ENCODE measurements at places on chromosomes 11 and 22.

GRCh38 chr11:74739546-74740270, 8.5 kb upstream of the CHRDL2 start:
- DNase-seq = peak; percentile 80

GRCh38 chr11:91293119-91293518, 931.5 kb upstream of the FAT3 start:
- no peak for DNase-seq

GRCh38 chr11:38593649-38594048, 1995.6 kb upstream of the RAG2 start:
- DNase-seq = no peak

GRCh38 chr11:10038521-10039302, 255.3 kb downstream of the SBF2 start:
- no peak for DNase-seq

DNA sequence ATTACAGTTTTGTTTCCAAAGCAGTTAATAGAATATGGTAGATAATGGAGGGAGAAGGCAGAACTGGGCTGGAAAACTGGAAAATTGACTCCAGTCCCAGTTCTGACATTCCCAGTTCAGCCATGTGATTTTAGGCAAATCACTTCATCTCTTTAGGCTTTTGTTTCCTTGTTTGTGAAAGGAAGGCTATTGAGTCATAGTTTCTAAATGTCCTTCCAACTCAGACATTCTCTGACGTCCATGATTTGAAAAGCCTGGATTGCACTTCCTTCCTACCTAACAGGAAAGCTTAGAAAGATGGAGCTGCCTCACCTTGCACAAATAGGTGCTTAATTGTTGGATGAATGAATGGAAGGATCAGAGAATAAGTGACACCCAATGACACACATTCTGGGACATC, 19.8 kb upstream of the GALNT18 start:
- no peak for DNase-seq

GRCh38 chr11:94675813-94676212, 92.3 kb upstream of the AMOTL1 start:
- no peak for DNase-seq

DNA sequence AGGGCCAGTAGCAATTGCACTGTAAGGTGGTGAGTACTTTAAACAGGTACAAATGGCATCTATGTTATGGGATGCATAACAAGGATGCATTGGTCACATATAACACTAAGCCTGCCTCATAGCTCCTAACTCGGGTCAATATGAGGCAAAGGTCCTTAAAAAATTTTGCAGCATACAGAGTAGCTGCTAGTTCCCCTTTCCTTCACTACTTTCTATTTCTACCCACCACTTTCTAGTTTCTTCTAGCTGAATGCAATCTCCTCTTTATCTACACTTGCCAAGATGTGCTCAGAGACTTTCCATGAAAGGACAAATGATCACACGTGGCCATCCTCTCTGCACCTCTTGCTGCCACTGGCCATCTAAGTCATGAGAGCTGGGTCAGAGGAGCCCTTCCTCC, 9.8 kb downstream of the OR51F2 start:
- no peak for DNase-seq

DNA sequence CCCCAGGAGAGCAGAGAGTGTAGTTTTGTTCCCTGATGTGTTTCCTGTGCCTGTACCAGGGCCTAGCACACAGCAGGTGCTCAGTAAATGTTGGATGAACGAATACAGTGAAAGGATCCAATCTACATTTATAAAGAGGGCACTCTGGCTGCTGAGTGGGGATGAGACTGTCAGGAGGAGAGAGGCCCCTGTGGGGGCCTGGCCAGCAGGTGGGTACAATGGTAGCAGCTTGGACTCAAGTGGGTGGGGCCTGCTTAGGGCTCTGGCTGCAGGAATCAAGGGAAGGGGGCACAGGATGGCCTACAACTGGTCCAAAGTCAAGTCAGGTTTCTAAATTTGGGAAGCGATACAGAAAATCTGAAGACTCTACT, 156.6 kb upstream of the GRK3 start:
- DNase-seq = no peak

DNA sequence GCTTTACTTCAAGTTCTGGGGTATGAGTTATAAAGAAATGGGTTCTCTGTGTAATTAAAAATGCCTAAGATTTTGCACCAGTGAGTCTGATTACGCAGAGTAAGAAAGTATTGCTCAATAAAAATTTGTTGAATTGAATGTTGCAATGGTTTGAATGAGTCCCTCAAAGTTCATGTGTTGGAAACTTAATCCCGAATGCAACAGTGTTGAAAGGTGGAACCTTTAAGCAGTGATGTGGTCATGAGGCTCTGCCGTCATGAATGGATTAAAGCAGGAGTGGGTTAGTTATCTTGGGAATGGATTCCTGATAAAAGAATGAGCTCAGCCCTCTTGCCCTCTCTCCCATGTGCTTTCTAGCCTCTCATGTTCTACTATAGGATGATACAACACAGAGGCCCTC, 52.6 kb upstream of the SESN3 start:
- DNase-seq = no peak
